Fibroblast of the aortic adventitia (primary cell): ENCODE measurements at places on chromosomes 16 and 17.

- DNase-seq, result no peak
Measured at GRCh38 chr17:78665952-78666920, 89.0 kb upstream of the DNAH17 start.

DNA sequence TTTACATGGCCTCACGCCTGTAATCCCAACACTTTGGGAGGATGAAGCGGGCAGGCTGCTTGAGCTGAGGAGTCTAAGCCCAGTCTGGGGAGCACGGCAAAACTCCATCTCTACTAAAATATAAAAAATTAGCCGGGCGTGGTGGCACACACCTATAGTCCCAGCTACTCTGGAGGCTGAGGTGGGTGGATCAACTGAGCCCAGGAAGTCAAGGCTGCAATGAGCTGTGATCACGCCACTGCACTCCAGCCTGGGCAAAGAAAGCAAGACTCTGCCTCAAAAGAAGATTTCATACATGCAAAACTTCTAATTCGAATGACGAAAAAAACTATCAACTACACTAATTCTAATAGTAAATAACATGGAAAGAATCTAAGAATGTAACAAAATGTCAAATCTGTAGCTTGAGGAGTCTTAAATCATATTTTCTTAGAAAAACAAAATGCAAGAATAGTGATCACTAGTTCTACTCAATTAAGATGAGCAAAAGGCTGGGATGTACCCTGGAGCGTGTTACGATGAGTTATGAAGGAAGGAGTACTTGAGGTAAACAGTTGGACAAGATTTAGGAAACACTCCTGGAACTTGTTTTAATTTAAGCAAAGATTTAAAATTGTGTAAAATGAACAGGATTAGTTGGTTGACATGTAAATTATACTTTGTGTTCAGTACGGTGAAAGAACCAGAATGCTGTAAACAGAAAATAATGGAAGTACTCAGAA lies 20.7 kb downstream of the YWHAE start:
- DNase-seq, result no peak

DNA sequence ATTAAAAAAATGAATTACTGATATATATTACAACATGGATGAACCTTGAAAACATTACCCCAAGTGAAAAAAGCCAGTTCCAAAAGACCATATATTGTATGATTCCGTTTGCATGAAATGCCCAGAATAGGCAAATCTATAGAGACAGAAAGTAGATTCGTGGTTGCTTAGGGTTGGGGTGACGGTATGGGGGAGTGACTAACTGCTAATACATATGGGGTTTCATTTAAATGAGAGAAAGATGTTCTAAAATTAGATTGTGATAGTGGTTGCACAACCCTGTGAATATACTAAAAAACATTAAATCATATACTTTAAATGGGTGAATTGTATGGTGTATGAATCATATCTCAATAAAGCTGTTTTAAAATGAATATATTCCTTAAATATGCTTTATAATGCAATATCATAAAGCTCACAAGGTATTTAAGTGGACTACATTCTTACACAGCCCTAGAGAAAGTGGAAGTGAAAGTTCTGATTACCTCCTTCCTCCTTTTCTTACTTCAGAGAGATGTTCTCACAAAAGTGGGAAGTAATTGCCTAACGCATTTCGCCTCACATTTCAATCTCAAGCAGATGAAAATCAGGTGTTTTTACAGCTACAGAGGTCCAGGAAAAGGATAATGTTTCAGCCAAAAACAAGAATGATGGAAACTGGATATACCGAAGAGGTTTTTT lies 142.7 kb upstream of the GNAO1 start:
- DNase-seq, result no peak

GRCh38 chr16:4175849-4176248 lies 59.6 kb upstream of the ADCY9 start:
- DNase-seq, result no peak

GRCh38 chr16:56246051-56246817 lies 54.9 kb downstream of the GNAO1 start:
- DNase-seq, result no peak

GRCh38 chr16:29806099-29806579 lies at the start of gene MAZ:
Gene MAZ (plus strand): TSS chr16:29806529. CDS start chr16:29806702, 173 bp downstream.
- no peak for DNase-seq

DNA sequence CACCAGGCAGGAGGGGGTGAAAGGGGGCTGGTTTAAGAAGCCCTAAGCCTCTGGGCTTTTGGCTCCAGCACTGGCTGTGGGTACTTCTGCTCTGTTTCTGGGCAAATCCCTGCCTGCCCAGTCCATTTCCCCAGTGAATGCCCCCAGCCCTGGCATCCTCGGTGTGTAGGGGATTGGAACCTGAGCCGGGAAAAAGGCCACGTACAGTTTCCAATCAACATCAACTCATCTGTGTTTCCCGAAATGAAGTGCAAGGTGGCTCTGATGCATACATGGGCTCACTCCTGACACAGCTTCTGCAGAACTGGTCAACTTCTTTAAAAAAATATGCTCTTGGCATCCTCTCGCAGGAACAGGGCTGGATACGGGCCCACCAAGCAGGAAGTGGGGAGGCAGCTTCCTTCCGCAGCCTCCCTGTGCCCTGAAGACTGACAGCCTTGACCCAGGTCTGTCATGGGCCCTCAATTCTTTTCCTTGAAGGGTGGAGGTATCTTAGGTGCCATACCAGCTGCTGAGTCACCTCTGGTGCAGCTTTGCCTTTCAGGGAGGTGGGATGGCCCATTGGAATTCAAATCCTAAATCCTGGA lies 73.3 kb downstream of the N4BP1 start:
- DNase-seq, result peak; percentile 51

- peak; percentile 83 for DNase-seq
Measured at GRCh38 chr16:89246903-89247733, 29.6 kb downstream of the ZNF778 start.

GRCh38 chr16:28526201-28527099 lies 12.3 kb downstream of the NUPR1 start:
- no peak for DNase-seq

DNA sequence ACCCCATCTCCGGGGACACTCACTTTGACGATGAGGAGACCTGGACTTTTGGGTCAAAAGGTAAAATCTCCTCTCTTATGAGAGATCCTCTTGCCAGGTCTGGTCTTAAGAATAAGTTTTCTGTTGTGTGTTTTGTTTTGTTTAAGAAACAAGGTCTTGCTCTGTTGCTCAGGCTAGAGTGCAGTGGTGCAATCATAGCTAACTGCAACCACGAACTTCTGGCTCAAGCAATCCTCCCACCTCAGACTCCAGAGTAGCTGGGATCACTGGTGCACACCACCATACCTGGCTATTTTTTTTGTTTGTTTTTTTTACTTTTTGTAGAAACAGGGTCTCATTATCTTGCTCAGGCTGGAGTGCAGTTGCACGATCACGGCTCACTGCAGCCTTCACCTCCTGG lies 4.1 kb downstream of the MMP25 start:
- no peak for DNase-seq

- no peak for DNase-seq
Measured at GRCh38 chr17:74803388-74803930, 27.3 kb upstream of the NAT9 start.

- DNase-seq, result no peak
Measured at GRCh38 chr16:85836706-85837582, 37.4 kb downstream of the COX4I1 start.

DNA sequence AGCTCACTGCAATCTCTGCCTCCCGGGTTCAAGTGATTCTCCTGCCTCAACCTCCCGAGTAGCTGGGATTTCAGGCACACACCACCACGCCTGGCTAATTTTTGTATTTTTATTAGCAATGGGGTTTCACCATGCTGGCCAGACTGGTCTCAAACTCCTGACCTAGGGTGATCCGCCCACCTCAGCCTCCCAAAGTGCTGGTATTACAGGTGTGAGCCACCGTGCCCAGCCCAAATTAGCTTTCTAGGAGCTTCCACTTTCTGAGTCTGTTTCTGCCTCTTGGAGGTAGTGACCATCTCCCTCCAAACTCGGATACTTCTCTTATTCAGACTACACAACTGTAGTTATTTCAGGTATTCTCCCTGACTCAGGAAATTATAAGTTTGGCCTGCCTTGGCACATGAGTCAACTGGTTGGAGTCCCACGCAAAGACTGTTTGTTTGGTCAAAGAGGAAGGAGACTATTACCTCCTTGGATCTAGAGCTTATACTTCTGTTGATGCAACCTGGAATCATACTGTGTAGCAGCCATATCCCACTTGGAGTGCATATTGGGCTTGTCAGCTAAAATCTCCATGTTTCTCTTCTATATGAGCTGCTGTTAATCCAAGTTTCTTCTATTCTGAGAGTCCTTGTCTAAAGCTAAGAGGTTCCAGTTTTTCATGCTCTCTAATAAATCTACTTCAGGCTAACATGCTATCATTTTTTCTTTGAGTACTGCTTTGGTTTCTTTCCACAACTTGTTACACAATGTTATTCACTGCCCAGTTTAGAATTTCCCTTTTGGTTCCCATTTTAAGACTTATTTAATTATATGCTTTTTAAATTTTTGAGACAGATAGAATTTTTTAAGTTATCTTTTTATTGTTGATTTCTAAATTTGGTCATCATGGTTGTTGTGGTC lies 7.5 kb downstream of the IL4R start:
- peak; percentile 69 for DNase-seq

- no peak for DNase-seq
Measured at GRCh38 chr17:36989173-36989572, 40.4 kb downstream of the AATF start.
